Astrocyte (in vitro differentiated cells and primary cell): ENCODE measurements at places on chromosomes 12 and 14. TPM values are rescaled to one million over a fixed set of nuclear protein-coding genes. Genes with fewer than 3 reads are reported as not detected.

- H3K27me3 ChIP-seq, result no peaks in the 10 kb centered on the region
- no peaks in the 10 kb centered on the region for H3K4me1 ChIP-seq
- DNase-seq, result no peak
These were observed 208.8 kb upstream of the LRFN5 start for GRCh38 chr14:41397926-41398325.

ESRRB gene
- total RNA-seq, result not detected in 2 replicates

- H3K4me1 ChIP-seq, result peaks cover 3% of the 10 kb centered on the region
- no peaks in the 10 kb centered on the region for H3K36me3 ChIP-seq
- H3K27ac ChIP-seq, result no peak overlapping the region
- no peak for DNase-seq
- no peaks in the 10 kb centered on the region for H3K27me3 ChIP-seq
These were observed 18.1 kb downstream of the NUAK1 start for GRCh38 chr12:106120519-106121105.

RNU4-1 gene
- total RNA-seq, result 2,477 and 2,591 TPM in 2 replicates

KLRD1 gene
- 0.45 and 0.91 TPM in 2 replicates for total RNA-seq
